ENCODE measurements at places on chromosomes 13 and 19.

DNA sequence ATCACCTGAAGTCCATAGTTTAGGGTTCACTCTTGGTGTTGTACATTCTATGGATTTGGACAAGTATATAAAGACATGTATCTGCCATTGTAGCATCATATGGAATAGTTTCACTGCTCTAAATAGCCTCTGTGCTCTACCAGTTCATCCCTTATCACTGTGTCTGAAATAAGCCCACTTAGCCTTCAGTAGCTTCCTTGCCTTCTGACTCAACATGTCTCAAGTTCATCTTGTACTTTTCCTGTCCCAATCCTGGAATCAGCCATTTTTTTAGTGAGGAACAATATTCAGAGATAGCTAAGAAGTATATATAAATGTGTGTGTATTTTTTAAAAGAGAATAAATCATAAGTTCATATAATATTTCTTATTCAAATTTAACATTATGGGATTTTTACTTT, 79.2 kb downstream of the DHRS12 start:
- no peak for DNase-seq

GRCh38 chr13:67353941-67354340, 123.8 kb upstream of the PCDH9 start:
- DNase-seq: no peak

GRCh38 chr19:51632126-51632525, 1.9 kb upstream of the SIGLEC5 start:
- no peak for DNase-seq

- DNase-seq: no peak
Observed at GRCh38 chr19:6710273-6711077, 10.0 kb downstream of the C3 start.

All from vagina (tissue), 2 donors.